Muscle of arm (tissue), 14 donors: ENCODE measurements at places on chromosomes 13 and 19. TPM values are rescaled to one million over a fixed set of nuclear protein-coding genes. Genes with fewer than 3 reads are reported as not detected.

Gene IL17D
- 20.7 TPM for polyA plus RNA-seq

Gene SGCG
- not detected for polyA plus RNA-seq

Gene KLK15
- not detected for polyA plus RNA-seq

Gene SRRM5
- 0.10 TPM for polyA plus RNA-seq

Gene JSRP1
- polyA plus RNA-seq, result 66.9 TPM

Gene ZNF665
- polyA plus RNA-seq, result 4.8 TPM

Gene ATP8A2
- 2.1 TPM for polyA plus RNA-seq
